Activated CD4-positive, CD25-positive, alpha-beta regulatory T cell (primary cell): ENCODE measurements at places on chromosomes 6 and 20.

- no peak for DNase-seq
Measured at GRCh38 chr20:16778159-16778558, 30.0 kb downstream of the OTOR start.

DNA sequence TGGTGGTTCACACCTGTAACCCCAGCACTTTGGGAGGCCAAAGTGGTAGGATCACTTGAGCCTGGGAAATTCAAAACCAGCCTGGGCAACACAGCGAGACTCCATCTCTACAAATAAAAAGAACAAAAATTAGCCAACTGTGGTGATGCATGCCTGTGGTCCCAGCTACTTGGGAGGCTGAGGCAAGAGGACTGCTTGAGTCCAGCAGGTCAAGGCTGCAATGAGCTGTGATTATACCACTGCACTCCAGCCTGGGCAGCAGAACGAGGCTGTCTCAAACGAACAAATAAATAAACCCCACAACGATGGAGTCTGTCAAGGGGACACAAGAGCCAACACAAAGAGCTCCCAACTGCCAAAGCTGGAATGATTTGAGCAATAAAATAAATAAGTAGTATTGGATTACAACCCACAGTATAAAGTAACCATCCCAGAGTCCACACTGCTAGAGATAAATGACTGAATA is 13.5 kb downstream of the ZMYND8 start:
- no peak for DNase-seq

GRCh38 chr6:18242062-18242851 is 22.1 kb downstream of the DEK start:
- DNase-seq = no peak

GRCh38 chr20:42919316-42919715 is 270.4 kb downstream of the PTPRT start:
- no peak for DNase-seq

DNA sequence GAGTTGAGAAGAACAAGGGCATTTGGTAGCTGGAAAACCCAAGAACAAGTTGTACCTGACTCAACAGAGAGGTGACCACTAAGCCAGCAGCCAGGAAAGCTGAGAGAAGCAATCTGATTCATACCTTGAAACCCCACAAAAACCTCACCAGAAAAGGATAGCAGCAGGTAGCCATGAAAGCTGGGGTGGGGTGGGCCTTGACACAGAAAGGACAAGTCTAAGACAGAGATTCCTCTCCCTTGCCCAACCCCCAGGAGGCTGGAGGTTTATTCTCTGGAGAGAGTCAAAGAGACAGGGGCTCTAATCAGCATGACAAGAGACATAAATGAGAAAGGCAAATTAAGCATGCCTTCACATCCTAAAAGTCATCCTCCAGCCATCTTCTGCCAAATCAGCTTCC is 151.7 kb upstream of the DST start:
- DNase-seq = no peak

GRCh38 chr20:58629215-58629580 is 21.9 kb upstream of the STX16 start:
- no peak for DNase-seq

DNA sequence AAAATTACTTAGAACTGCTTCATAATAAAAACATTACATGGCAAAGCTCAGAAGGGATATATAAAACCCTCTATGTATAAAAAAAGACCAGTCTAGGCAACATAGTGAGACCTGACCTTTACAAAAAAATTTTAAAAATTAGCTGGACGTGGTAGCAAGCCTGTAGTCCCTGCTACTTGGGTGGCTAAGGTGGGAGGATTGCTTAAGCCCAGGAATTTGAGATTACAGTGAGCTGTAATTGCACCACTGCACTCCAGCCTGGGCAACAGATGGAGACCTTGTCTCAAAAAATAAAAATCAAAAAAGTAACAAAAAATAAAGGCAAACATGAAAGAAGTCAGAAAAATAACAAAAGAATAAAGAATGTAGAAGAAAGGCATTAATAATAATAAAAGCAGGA is 21.5 kb upstream of the TPD52L1 start:
- DNase-seq = no peak

DNA sequence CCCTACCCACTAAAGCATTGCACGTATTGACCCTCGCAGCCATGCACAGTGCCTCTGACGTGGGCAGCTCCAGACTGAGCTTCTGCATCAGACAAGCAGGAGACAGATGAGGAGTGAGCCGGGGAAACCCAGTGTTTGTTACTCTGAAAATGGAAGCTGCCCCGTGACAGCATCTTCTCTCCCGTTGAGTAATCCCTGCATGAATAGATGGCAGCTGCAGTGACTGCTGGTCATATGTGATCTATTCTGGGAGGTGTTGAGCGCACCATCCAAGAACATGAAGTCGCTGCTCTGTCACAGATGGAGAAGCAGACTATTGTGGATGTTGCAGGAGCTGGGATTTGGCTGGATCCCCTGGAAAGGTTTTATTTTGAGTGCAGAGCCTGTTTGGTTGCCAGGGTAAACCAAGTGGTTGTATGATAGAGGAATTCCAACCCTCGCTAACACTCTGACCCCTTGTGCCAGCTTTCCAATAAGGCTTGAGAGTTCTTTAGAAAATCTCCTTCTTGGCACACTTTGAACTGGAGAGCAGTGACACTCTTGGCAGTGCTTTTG is 242.2 kb downstream of the NRN1 start:
- no peak for DNase-seq

DNA sequence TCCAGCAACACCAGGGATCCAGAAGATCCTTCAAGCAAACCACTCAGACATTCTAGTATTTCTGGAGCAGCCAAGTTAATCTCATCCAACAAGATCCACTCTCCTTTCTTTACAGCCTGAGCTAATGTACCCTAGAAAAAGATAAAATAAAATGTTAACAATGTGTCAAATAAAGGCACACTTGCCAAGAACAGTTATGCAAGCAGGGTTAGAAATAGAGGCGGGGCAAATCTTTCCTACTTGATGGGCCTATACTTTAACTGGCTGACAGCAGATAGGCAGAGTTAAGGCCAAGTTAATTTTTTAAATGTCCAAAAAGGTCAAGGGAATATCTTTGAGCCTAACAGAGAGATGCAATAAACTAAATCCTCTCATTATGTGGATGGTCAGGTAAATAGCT is 60.8 kb downstream of the MDN1 start:
- no peak for DNase-seq

GRCh38 chr6:89242574-89243330 is 25.6 kb upstream of the GABRR1 start:
- DNase-seq = no peak

DNA sequence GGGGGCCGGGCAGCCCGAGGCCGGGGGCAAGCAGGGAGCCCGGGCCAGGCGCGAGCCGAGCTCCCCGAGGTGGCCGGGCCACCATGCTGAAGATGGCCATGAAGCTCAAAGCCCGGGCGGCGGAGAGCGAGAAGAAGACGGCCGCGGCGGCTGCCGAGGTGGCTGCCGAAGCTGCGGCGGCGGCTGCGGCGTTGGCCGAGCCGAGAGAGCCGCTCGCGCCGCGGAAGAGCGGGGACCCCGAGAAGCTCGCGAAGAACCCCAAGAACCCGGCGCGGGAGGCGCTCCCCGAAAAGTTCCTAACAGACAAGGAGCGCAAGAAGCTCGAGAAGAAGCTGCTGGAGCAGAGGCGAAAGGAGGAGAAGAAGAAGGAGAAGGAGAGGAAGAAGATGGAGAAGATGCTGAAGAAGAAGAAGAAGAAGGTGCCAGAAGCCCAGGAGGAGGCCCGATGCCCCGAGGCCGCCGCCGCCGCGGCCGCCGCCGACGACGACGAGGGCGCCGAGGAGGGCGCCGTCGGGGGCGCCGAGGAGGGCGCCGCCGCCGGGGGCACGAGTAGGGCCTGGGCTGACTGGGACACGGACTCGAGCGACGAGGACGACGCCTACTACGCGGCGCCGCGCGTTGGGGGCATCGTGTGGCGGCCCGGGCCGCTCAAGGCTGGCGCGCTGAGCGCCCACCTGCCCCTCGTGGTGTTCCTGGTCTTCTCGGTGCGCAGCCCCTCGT is 37.4 kb downstream of the GNAS start:
- DNase-seq = no peak

DNA sequence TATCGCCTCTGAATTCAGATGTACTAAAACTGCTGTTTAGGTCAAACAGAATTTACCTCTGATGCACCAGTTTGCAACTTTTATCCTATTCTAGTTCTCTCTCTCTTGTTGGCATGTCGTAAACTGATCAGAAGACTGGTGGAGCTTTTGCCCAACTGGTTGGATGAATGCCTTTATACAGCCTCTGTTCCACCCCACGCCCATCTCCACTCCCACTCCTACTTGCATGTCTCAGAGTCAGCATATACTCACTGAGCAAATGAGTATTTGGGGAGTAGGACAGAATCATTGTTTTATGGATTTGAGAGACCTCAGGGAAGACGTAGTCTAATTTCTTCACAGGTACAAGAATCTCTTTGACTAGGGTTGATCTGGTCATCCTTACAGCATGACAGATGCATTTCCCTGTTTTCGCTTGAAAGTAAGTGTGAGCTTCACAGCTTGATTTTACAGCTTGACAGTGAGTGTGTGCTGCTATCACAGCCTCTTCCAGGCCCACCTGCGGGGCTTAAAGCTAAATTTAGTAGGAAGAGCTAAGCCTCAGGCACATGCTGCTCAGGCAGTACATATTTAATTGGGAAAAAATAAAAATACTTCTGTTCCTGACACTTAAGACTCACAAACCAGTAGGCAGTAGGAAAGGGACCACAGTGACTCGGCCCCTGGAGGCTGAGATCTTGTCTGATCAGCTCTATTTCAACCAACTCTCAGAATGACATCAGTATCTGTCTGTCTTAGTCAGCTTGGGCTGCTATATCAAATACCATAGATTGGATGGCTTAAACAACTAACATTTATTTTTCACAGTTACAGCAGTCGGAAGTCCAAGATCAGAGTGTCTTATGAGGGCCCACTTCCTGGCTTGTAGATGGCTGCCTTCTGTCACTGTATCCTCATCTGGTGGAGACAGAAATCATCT is 30.4 kb downstream of the TRMT6 start:
- no peak for DNase-seq

DNA sequence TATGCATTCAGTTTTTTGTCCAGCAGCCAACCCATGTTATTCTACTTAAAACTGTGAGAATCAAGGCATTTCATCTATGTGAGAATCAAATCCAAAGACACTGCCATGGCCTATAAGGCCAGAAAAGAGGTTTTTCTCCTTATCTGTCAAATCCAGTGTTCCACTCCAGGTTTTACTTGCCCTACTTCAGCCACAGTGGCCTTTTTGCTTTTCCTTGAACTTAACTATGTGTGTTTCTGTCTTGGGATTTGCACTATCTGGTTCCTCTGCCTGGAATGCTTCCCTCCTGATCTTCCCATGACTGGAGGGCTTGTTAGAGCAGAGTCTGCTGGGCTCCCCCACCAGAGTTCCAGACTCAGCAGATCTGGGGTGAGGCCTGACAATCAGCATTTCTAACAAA is 113.1 kb upstream of the DOK5 start:
- DNase-seq = no peak

DNA sequence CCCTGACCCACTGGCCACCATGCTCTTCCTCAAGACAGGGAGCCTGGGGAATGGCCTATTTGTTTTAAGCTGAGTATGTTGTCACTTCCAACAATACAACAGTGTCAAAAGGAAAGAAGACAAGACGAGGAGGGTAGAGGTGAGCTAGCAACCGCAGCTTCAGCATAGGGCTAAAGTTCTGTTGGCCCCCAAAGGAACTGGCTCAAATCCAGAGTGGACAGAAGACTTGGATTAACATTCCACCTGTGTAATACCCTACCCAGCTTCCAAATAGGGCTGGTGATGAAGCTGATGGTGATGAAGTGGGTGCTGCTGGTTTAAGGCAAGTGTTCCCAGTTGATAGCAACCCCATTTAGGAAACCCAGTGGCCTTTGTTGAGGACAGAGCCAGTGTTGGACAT is 31.7 kb upstream of the KCNK5 start:
- no peak for DNase-seq

- DNase-seq = no peak
Measured at GRCh38 chr20:51029556-51029955, 6.6 kb upstream of the KCNG1 start.

DNA sequence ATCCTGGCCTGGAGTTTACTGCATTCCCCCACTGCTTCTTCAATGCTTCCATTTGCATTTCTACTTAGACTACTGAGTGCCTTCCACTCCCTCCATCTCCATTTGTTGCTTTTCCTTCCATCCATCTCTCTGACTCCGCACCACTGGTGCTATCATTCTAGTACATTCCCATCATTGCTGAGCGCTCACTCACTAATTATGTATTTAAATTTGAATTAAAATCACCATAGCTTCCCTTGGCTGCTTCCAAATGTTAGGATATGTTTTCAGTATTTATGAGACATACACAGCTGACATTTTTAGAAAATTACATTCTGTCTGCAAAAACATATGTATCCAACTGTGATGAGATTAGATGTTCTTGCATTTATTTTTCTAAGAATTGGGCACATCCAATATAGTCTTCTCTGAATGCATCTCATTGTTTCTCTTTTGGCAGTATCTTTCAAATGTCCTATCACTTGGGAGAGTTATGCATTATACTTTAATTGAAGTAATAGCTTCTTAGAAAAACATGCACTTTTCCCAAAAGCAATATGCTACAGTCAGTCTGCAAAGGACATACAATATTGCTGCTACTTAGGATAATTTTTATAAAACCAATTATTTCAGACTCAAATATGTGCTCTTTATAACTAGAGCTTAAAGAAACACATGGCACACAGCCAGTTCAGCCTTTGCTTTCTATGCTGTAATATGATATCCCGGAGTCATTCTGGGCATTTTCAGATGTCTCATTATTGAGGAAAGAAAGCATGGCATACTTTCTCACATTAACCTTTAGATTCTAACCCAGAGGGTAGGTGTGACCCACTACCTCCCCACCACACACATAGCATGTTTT is 12.1 kb upstream of the COL21A1 start:
- no peak for DNase-seq

DNA sequence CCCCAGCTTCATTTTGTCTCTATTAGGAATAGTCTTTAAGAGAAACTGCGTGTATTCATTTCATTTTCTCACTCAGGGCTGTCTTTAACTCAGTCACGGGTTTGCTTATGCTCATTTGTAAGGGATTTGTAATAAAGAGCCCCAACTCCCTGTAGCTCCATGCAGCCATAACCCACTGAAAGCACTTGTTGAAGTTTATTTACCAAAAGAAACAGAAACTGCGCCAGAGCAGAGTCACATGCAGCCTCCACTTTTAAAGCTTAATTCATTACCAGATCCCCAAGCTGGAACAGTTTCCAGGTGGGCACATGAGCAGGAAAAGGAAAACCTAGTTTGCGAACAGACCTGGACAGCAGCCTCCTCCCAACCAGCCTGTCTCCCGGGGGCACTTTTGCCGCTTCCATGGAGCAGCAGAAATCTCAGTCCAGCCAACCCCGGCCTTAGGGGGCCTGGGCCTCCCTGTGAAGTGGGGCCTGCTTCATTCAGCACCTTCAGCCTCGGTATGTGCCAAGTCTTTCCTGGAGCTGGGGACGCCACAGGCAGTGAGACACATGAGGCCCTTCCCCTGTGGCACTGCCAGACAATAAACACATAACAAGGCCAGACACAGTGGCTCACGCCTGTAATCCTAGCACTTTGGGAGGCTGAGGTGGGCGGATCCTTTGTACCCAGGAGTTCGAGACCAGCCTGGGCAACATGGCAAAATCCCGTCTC is 4.5 kb downstream of the BCAS4 start:
- no peak for DNase-seq
